ENCODE measurements at places on chromosomes 7 and 10.

DNA sequence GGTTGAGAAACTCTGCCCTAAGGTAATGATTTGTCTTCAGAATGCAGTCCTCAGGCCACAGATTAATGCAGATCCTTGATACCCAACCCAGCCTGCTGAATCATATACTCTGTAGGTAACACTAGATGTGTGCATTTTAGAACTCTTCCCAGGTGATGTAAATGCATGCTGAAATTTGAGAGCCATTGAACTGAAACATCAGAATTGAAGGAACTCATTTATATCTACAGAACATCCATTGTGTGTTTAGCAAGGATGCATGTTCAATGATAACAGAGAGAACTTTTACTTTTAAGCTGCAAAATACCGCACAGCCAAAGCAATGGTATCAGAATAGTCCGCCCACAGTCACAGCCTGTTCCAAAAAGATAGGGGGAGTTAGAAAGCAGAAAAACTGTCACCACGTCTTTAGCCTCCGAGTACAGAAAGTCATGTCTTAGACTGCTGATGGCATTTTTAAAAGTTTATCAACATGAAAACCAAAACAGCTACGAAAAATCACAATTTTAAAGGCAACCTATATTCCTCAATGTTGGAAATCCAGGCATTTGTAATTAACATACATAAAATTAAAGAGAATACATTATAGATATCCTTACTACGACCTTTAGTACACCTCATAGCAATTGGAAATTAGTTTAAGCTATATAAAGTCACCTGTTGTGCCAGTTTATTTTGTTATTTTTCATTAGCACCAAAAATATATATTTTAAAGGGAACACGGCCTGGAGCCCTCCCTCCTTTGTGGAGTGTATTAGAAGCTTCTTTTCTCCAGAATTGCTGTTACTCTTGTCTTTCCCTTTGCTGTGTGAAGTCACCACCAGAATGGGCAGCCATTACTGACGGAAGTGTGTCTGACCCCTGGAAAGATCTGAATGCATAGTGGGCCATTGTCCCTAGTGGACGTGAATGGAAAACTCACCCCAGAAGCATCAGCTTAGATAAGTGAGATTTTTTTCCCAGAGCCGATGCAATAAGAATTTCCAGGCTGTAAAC is 65.8 kb upstream of the PRKAR2B start:
- no peak for DNase-seq

GRCh38 chr10:117619223-117619622 is 76.7 kb downstream of the EMX2 start:
- no peak for DNase-seq

DNA sequence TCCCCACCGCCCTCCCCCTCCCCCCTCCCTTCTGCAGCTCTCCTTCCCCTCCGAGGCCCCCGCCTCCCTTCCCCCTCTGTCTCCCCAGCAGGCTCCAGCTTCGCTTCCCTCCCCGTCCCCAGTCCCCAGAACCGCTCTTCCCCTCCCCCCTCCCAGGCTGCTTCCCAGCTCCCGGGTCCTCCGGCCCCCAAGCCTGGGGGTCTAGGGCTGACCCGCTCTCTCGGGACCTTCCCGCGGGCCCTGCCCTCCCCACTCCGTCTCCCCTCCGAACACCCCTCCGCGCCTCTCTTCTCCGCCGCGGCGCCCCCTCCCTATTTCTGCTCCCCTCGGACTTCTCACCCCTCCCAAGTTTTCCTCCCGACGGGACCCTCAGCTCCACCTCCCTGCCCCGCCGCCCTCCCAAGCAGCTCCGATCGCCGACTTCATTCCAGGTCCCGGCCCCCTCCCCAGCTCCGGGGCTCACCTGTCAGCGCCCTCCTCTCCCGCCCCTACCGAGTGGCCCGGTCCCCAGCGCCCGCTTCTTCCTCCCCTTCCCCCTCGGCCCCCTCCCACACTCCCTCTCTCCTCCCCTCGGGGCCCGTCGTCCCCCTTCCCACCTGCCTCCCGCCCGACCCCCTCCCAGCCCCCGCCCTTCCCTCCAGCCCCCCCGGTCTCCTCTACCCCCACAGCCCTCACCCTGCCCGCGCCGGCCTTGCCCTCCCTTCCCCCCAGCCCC is 990 bp downstream of the ZNF467 start:
- DNase-seq: no peak

- no peak for DNase-seq
Observed at GRCh38 chr10:25068152-25069058, 52.0 kb downstream of the THNSL1 start.

DNA sequence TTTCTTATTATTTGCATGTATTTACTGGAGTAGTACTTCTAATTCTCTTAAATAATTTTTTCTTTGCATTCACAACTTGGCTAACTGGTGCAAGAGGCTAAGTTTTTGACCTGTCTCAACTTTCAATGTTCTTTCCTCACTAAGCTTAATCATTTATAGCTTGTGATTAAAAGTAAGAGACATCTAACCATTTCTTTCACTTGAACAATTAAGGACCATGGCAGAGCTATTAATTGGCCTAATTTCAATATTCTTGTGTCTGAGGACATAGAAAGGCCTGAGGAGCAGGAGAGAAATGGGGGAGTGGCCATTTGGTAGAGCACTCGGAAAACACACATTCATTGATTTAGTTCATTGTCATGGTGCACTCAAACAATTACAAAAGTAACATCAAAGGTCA is 141.4 kb upstream of the TMEM196 start:
- no peak for DNase-seq

DNA sequence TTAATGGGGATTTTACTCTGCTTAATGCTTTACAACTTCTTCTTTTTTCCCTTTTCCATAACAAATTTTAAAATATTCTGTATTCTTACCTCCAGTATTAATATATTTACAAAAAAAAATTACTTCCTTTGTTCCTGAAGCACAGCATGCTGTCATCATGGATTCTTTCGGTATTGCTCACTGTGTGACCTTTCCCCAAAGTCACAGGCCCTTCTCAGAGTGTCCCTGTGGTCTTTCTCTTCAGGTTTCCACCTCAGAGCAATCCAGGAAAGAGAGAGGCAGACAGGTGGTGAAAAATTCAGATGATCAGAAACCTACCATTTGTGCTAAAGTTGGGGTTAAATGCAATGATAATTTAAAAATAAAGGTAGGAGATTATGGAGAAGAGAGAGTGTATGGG is 13.0 kb downstream of the AOAH start:
- DNase-seq: no peak

DNA sequence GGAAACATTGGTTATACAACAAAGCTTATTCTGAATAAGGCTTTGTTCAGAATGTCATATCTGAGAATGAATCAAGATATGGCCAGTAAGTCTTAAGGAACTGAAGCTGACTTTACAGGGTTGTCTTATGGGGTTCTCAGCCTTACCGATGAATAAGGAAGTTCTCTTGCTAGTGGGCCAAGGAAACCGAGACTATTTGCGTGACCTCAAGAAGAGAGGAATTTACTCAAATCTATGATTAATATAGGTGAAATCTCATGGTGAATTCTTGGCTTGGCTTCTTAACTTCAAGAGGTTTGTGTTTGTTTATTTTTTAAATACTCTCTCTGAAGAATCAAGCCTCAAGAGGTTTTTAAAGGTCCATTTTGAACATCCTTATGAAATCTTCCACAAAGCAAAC is 4.7 kb upstream of the MRLN start:
- no peak for DNase-seq

DNA sequence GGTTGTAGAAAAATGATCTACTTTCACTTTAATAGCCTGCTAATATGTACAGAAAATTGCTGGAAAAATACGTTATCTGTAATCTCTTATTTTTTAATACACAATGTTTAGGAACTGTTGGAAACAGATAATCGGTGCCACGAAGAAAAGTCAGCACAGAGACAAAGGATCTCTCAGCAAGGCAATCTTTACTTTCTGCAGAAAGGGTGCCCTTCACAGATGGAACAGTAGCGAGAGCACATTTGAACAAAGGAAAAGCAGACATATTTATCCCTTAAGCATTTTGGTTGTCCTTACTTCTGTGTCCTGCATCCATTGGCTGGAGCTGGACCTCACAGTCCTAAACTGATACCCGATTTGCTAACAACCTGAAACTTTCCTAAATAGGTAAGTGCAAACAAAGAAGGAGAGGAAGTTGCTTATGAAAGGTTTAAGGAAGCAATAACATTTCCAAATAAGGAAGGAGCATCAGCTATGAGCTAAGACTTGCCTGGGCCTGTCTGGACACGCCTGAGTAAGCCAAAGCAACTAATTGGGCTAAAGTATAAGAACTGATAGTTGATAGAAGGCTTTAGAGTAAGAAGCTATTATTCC is 640.0 kb downstream of the SH2D4B start:
- DNase-seq: no peak

DNA sequence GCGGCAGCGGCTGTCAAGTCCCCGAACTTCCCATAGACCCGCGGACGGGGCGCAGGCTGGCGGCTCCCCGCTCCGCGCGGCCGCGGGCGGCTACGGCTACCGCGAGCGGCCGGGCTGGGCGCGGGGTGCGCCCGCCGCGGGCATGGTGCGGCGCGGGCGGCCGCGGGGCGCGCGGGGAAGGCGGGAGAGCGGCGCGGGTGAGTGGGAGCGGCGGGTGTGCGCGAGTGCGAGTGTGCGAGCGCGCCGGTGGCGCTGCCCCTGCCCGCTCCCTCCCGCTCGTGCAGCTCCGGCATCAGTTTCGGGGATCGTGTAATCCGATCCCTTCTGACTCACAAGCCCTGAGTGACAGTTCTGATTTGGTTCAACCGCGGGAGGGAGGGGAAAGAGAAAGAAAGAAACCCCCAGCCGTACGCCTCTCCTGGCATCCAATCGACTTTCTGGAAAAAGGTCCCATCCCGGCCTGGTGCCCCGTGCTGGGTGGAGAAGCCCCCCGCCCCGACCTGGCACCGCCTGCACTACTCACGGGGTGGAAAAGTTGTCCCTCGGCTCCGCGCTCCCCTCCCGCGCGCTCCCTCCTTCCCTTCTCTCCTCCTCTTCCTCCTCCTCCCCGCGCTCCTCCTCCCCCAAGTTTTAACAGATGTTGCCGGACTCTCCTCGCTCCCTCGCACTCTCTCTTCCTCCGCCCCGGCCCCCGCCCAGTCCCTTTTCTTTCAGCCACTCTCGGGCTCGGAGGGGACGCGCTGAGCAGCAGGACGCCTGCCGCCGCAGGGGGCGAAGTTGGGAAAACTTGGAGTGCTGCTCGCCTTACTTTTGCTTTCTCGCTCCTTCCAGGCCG is at the start of gene GLI3:
Gene GLI3, minus strand, starts transcription at position 234 of the 835 bp plus-strand sequence. CDS start 13,956 bp downstream, outside the sequence.
- no peak for DNase-seq

- DNase-seq: no peak
Observed at GRCh38 chr10:62584731-62585130, 210.6 kb downstream of the ZNF365 start.

GRCh38 chr7:20447021-20447650 is 116.4 kb downstream of the ITGB8 start:
- no peak for DNase-seq

- no peak for DNase-seq
Observed at GRCh38 chr7:42070068-42070467, 166.9 kb downstream of the GLI3 start.

- DNase-seq: no peak
Observed at GRCh38 chr10:126114884-126115555, 218.7 kb downstream of the FANK1 start.

- no peak for DNase-seq
Observed at GRCh38 chr7:128407751-128408708, 1.8 kb downstream of the IMPDH1 start.

GRCh38 chr7:151197932-151198331 is 10.9 kb upstream of the ASB10 start:
- no peak for DNase-seq

DNA sequence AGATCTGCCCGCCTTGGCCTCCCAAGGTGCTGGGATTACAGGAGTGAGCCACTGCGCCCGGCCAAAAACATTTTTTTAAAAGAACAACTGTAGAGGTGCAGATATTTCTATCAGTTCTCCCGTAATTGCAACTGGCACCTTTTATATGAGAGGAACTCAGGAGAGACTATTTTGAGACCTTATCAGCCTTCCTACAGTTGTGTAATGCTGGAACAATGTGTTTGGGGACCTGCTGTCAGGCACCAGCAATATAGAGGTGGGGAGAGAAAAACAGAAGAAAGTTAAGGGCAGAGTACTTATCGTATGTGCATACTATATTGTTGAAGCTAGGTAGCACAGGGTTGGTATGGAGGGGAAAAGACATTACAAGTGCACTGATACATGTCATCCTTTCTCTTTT is 343.8 kb upstream of the ANKRD30A start:
- DNase-seq: no peak

GRCh38 chr7:111788286-111789047 is 226.2 kb upstream of the IMMP2L start:
- DNase-seq: no peak

DNA sequence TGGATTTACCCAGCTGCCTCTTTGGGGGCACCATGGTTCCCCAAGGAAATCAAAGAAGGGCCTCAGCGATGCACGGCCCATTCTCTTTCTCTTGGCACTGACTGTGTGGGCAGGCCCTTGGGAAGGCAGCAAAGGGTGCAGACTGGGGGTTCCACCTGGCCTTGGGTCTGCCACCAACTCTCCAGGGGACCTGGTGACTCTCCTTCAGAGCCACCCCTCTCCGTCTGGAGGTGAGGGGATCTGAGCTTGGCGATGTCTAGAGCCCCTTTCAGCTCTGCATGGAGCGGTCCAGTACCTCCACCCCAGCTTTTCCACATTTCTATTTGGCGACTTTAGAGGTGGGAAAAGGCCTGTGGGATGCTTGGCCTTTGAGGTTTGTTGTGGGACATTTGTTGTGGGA is 69.1 kb downstream of the C10orf120 start:
- no peak for DNase-seq

DNA sequence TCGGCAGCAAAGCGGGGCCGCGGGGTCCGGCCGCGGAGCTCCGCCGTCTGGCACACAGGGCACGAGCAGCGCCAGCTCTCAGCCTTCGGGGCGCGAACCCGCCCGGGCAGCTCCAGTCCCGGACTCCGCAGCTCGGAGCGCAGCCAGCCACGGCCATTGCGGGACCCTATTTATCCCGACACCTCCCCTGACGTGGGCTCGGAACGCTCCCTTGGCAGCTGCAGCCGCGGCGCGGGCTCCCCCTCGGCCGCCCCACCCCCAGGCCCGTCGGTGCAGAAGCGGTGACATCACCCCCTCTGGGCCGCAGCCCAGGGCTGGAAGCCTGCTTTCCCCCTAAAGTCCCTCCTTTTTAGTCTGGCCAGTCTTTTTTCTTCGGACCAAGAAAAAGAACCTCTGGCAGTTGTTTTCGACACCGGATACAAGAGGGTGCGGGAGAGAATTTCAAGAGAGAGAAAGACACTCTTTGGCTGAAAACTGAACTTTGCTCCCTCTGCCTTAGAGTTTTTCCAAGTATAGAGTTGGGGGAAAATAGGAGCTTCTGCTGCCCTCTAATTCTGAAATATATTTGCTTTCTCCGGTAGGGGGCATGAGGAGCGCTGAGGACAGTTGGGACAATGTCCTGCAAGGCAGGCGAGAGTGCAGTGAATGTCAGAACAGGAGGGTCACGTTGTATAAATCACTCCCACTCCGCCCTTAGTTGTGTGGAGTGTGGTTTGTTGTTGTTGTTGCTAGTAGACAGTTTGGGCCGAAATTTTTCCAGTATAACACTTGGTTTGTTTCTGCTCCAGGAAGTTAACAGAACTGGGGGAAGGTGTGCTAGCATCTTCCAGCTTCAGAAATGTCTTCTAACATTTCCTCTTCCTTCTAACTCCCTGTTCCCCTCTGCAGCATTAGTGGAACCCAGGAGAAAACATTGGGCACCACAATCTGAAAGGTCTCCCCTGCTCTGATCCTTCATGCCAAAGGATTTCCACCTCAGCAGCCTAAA is at the start of gene SFRP4:
Gene SFRP4, minus strand, starts transcription at position 145 of the 988 bp plus-strand sequence. CDS start 280 bp downstream, outside the sequence.
- DNase-seq: no peak

Data from stimulated activated CD8-positive, alpha-beta memory T cell treated with anti-CD3 and anti-CD28 coated beads, Interleukin-7, amount 100 ng/mL, for 1 hour (primary cell).